Stromal cell of bone marrow (primary cell): ENCODE measurements at places on chromosomes 11 and 22.

DNA sequence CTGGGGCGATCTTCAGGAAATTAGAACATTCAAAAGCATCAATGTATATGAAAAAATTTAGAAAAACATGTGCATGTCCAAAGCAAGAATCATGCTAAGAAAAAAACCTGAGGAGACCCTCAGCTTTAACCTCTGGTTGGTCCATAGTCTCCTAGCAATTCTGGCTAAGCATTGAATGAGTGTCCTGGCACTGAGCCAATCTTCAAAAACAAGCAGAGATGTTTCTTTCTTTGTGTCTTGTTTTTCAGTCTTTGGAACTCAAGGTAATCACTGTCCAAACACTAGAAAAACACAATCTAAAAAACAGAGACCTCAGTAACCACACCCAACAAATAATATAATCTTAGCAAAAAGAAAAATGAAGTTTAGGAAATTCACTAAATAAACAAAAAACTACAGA lies 205.4 kb upstream of the CARD18 start:
- DNase-seq = no peak

DNA sequence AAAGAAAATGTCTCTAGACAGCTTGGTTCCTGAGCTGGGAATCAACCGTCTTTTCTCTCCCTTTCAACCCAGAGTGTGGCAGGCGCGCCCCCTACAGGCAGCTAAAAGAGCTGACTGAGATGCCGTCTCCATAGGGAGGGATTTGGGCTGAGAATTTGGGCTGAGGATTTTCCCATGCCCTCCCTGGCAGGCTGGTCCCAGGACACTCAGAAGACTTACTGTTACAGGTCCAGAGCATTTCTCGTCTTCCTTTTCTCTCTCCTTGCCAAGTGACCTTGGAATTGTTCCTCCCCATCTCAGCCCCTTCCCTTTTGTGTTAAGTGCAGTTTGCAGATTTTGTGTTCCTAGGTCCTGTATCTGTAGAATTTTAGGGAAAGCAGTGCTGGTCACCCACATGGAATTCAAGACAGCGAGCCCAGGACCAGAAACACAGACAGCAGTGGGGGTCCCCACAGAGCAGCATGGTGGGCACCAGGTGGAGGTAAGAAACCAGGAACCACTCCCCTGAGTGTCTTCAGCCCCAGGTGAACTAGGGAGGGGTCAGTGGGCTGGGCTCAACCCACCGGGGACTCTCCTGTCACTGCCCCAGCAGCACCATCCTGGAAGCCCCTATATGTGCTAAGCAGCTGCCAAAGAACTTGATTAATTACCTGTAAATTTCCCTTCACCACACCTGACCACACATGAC lies 9.9 kb upstream of the IGLL5 start:
- peak; percentile 41 for DNase-seq

DNA sequence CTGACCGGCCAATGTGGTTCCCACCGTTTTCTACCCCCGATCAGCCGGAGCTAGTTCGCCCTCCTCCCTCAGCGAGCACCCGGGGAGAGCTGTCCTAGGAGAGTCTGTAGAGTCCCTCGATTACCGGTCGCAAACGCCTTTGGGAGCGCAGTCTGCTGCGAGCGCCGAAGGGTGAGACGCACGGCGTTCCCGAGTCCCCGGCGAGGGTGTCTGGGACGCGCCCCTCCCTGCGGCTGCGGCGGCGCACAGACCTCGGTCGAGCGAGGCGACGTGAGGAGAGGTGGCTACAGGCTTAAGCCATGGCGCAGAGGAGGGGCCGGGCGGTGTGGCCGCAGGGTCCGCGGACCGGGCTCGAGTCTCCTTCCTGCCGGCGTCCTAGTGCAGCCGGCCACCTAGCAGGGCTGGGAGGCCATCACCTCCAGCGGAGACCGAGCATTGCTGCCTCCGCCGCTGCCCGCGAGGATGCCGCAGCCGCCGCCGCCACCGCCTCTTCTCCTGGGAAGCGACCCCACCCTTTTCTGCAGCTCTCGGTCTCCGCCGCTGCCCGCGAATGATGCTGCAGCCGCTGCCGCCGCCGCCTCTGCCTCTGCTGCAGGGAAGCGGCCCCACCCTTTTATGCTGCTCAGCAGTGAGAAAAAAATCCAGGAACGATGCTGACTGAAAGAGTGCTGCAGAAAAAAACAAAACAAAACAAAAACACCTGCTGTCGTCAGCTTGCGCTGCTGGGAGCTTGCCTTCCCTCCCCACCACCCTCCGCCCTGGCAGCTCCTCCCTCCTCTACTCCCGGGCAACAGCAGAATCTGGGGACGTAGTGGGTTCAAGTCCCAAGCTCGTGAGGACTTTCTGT lies at the start of gene MAP6:
MAP6 (minus strand) TSS at position 588 of the 847 bp plus-strand sequence. CDS start 669 bp downstream, outside the sequence.
- no peak for DNase-seq

- no peak for DNase-seq
Measured at GRCh38 chr11:133663135-133663985, 131.1 kb upstream of the OPCML start.

DNA sequence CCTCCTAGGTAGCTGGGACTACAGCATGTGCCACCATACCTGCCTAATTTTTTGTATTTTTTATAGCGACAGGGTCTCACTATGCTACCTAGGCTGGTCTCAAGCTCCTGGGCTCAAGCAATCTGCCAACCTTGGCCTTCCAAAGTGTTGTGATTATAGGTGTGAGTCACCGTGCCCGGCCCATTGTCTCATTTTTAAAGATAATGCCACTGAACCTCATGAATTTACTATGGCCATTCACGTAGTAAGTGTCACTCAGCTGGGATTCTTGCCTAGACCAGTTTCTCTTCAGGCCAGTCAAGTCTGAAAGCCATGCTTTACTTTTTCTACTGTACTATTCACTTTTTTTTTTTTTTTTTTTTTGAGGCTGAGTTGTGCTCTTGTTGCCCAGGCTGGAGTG lies 22.4 kb downstream of the DEPDC5 start:
- no peak for DNase-seq

GRCh38 chr11:109957000-109957399 lies 136.2 kb upstream of the ZC3H12C start:
- no peak for DNase-seq

DNA sequence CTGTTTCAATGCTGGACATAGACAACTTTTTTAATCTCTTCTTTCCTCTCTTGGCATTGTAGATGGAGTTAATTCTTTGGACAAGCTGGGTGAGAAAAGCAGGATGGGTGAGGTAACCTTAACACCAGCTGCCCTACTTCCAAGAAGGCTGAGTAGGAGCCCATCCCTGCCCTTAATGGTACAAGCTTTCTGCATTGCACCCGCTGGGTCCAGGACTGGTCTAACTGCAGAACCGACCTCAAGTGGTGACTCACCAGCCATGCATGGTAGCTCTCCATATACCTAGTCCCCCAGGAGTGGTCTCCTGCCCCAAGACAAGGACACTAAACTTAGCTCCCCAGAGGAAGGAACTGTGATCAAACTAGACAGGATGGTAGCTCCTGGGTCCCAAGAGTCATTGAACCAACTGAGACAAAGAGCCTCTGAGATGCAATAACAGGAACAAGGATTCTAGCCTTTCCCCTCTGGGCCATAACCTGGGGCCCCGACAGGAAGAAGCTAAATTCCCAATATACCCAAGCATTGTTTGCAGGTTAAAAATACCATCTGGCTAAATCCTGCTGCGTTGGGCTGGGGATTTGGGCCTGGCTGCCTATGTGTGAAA lies 32.1 kb downstream of the RPL27A start:
- DNase-seq = no peak

- DNase-seq = no peak
Measured at GRCh38 chr11:128610721-128611617, 23.6 kb upstream of the ETS1 start.

DNA sequence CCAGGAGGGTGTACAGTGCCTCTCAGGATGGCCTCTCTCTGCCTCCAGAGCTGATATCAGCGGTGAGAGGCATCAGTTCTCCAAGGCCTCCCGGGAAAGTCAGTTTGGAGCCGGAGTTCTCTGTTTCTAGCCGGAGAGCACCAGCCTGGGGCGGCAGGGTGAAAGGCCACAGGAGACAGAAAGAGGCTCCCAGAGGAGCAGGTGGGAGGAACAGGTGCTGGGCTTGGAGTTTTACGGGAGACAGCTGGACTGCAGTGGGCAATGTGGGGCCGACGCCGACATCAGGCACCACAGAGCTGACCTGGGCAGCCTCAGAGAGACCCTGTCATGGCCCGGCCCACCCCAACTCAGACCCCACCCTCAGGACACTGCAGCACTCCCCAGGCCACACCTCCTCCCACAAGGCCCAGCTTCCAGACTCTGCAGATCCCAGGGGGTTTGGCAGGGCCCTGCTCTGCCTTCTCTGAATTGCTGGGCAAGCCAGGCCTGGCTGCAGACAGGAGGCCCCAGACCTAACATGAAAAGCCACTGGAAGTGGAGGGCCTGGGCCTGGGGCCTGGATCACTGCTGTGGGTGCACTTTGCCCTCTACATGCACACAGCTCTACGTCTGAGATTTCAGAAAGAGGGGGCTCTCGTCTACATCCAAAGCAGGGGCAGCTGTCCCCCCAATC lies 885.6 kb downstream of the BRD1 start:
- no peak for DNase-seq

DNA sequence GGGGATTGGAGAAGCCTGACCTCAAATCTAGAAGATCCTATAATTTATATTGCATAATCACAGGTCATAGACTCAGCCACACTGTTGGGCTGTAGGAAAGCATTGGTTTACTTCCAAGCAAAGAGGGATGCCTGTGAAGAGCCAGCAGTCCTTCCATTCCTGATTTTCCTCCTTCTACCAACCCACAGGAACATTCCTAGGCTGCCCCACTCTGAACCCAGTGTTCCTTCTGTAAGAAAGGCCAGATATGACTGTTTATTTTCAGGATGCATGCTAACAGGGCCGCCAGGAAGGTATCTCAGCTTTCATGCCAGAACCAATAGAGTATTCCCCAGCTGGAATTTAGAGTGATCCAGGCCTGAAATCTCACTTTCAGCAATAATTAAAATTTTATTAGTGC lies 197.1 kb downstream of the ETS1 start:
- DNase-seq = no peak

DNA sequence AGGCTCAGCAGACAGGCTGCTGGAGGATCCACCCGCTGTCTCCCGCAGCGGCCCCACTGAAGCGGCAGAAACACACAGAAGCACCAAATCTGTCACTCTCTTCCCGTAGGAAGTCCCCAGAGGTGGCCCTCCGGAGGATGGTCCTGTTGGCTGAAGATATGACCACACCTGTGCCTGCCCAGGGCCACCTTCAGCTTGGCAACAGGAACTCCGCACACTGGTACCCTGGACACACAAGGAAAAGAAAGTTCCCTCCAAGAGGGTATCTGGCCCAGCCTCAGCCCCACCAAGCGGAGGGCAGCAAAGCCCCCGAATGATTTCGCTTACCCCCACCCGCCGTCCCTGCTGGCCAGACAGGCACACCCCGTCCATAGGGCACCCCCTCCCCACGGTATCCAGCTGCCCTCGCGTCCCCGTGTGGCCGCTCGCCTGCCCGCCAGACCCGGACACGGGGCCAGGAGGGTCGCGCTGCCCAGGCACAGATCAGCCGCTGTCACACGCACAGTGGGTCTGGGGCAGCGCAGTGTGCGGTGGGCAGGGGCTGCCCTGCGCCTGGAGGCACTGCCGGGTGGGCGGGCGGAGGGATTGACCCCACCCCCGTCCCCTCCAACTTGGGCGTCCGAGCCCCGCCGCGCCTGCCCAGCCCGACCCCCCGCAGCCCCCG lies 7.0 kb downstream of the RASSF7 start:
- DNase-seq = no peak

GRCh38 chr11:110856996-110857812 lies 145.0 kb upstream of the ARHGAP20 start:
- DNase-seq = no peak

DNA sequence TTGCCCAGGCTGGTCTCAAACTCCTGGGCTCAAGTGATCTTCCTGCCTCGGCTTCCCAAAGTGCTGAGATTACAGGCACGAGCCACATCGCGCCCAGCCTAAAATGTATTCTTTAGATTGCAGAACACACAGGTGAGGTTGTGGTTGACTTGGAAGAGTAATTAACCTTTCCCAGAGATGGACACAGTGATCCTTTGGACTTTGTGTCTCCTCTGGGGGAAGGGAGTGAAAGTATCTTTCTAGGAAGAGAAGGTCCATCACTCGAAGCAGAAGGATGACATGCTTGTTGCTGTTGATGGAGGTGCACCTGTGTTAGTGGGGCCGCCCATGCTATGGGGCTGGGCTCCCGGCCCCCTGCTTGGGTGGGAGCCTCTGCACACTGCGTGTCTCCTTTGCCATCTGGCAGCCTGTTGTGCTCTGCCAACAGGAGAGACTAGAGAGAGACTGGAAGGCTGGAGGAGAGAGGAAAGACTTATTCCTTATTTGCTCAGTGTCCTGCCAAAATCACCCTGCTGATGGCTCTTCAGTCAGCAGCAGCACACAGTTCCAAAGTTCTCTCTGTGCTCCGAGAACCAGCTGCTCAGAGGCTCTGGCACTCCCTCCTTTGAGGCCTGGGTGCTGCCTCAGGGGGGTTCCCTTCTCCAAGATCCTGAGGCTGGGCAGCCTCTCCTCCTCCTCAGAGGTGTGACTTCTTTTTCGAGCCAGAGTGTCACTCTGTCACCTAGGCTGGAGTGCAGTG lies 33.1 kb upstream of the CYB5R3 start:
- DNase-seq = no peak

DNA sequence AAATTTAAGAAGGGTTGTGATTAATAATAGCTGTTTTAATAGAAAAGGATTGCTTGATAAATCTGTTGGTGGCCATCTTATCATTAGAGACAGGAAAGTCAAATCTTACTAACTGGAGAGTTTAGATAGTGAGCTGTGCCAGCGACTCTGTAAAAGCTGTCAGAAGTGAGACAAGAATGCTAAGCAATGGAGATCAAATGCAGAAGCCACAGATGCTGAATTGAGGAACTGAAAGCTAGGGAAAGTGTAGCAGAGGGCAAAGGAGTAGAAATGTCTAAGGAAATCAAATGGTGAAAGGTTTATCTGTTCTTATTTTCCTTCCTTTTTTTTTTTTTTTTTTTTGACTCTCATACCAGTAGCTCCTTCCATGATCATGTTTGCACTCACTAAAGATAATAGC lies 13.7 kb downstream of the MS4A13 start:
- DNase-seq = no peak

- DNase-seq = no peak
Measured at GRCh38 chr11:66006891-66007176, 4.5 kb downstream of the BANF1 start.

DNA sequence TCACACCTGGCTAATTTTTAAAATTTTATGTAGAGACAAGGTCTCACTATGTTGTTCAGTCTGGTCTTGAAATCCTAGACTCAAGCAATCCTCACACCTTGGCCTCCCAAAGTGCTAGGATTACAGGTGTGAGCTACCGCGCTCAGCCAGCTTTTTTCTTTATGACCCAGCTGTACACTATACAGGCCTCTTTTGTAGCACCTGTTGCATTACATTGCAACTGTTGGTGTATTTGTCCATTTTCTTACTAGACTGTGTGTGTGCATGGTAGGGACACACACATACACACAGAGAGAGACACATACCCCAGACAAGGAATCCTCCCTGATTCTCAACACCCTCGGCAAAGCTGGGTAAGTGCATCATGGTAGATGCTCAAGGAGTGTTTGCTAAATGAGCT lies 61.7 kb downstream of the NAV2 start:
- no peak for DNase-seq
